ENCODE measurements at places on chromosomes 13 and 19.

DNA sequence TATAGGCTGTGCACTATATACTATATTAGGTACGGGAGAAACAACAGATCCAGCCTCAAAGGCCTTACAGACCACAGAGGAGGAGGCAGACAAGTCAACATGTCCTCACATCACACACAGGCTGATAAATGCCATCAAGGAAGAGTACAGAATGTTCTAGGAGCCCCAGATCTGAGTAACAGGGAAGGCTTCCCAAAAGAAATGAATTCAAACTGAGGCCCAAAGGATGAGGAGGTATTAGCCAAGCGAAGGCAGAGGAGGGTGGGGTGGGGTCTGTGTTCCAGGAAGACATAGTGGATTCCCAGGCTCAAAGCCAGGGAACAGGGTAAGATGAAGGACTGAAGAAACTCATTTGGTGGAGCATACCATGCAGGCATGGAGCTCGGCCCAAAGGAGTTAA, 55.1 kb downstream of the RXFP2 start:
- no peak for DNase-seq

DNA sequence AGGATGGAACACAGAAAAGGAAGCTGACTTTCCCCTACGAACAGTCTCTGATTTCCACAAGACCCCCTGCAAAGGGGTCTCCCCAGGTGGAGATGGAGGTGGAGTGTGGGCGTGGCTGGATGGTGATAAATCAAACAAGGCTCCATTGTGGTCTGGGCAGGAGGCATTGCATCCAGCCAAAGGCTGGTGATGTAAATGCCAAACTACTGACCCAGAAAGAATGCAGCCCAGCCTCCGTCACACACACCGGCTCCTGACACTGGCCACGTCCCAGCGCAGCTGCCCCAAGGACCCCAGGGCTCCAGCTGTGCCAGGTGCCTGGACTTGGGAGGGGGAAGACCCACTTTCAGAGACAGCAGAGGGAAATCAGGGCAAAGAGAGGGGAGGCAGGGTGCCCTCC, 6.3 kb downstream of the SLC7A1 start:
- DNase-seq, result peak; percentile 70

DNA sequence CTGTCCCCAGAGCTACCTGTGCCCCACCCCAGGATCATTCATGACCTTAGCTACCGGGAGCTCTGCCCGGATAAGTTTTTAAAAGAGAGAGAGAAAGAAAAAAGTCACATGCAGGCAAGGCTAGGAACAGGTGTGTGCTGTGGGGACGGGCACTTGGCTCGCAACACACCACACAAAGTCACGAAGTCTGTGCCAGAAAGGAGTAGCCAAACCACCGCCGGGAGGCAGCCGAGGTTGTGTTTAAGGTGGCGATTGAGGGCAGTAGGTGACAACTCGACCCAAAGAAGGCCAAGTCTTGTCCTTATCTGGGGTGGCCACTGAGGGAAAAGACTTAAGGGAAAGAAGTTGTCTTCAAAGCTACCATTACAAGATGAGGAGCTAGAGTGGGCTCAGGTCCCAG, 4.6 kb upstream of the TSHZ3 start:
- no peak for DNase-seq

DNA sequence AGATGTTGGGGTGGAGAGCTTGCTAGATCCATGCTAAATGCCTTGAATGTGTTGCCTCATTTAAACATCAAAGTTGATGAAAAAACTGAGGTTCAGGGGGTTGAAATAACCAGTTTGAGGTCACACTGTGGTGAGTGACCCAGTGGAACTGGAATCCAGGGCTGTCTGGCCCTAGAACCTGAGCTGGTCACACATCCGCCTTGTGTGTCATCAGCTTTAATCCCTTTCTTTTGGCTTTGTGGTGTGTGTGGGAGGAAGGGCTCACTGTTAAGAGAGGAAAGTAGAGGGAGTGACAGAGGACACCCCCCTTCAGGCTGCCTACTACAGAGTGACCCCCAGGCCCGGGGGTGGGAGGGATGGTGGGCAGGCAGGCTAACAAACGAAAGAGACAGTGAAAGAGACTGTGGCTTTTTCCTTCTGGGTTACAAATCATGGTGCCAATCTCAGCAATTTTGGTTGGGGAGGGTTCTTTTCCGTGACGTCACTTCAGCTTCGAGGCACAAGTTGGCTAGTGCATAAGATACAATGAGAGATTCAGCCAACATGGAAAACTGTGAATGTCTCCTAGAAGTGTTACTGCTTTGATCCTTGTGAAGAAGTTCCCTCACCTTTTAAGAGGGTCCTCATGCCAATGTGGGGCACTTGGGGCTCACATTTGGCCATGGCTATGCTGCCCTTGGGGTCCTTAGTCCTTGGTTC, 164.9 kb downstream of the DLEU7 start:
- DNase-seq, result peak; percentile 95

DNA sequence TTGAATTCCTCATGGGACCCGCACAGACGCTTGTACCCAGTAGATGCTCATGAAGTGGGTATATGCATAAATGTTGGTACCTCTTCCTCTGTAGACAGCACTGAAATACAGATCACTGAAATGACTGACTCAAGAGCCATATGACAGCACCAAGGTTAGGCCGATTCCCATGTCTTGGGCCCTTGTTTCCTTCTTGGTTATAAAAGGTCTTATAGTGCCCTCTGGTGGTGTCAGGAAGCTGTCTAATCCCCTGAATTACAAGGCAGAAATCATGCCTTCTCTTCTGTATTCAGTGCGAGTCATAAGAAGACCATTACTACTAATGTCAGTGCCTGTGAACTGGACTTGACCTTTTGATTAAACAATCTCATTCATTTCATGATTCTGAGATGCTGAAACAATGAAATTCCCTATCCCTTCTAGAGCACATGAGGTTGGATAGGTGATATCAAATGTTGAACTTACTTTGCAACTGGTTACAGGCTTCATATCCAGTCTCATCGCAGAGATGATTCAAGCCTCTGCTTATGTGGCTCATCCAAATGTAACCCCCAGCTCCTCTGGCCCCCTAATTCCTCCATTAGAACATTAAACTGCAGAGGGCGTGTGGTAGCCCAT, 59.7 kb downstream of the SPATA13 start:
- peak; percentile 92 for DNase-seq

GRCh38 chr19:23525276-23525852, 130.1 kb upstream of the ZNF91 start:
- DNase-seq, result no peak

- no peak for DNase-seq
Measured at GRCh38 chr19:14544977-14545715, 15.8 kb downstream of the TECR start.

- DNase-seq, result no peak
Measured at GRCh38 chr13:26742691-26743358, 17.8 kb downstream of the GPR12 start.

DNA sequence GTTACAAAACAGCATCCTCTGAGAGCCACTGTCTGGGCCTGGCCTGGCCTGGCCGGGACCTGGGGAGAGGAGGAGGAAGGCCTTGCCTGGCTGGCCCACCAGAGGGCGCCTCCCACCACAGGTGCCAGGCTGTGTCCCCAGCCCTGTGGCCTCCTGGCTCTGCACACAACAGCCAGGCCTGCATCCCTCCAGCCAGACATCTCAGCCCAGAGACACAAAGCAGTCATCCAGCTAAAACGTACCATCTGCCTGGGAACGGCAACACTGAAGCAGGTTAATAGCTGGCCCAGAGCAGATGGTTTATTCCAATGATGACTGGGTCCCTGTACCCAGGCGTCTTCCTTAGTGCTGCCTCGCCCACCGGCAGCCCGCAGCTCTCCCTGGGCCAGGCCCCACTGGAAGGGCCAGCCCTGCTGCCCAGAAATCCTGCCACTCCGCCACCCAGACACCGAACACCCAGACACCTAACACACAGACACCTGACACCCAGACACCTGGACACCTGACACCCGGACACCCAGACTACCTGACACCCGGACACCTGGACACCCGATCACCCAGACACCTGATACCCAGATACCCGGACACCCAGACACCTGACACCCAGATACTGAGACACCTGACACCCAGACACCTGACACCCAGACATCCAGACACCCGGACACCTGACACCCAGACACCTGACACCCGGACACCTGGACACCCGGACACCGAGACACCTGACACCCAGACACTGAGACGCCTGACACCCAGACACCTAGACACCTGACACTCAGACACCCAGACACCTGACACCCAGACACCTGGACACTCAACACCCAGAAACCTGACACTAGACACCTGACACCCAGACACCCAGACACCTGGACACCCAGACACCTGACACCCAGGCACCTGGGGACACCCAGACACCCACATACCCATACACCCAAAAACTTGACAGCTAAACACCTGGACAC, 20.1 kb downstream of the C19orf12 start:
- DNase-seq, result peak; percentile 86

- no peak for DNase-seq
Measured at GRCh38 chr19:14182476-14182875, 23.5 kb downstream of the ADGRL1 start.

DNA sequence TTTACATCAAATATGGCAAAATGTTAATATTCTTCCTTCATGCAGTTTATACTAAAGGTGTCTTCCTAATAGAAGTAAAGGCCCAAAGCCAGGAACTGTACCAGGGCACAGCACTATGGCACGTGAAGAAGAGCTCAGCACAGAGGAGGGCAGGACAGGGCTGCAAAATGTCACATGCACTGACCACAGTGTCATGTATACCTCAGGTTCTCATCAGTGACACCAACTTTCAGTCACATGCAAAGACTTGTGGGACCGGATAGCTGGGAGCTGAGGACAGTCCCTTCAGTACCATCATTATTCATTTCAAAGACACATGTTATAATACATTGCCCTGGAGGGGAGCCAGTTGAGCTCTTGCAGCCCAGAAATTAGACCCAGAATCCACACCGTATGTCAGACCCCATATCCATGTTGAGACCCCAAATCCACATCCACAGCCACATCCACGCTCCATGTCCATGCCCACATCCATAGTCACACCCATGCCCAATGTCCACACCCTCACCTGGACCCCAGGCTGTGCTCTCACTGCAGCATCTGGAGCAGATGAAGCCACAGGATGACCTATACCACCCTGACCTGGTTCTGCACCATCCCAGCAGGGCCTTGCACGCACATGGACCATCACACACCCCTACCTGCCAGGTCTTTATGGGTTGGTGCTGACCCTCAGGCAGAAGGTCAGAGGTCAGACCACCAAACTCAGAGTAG, 111.8 kb downstream of the TUBA3C start:
- DNase-seq, result no peak

DNA sequence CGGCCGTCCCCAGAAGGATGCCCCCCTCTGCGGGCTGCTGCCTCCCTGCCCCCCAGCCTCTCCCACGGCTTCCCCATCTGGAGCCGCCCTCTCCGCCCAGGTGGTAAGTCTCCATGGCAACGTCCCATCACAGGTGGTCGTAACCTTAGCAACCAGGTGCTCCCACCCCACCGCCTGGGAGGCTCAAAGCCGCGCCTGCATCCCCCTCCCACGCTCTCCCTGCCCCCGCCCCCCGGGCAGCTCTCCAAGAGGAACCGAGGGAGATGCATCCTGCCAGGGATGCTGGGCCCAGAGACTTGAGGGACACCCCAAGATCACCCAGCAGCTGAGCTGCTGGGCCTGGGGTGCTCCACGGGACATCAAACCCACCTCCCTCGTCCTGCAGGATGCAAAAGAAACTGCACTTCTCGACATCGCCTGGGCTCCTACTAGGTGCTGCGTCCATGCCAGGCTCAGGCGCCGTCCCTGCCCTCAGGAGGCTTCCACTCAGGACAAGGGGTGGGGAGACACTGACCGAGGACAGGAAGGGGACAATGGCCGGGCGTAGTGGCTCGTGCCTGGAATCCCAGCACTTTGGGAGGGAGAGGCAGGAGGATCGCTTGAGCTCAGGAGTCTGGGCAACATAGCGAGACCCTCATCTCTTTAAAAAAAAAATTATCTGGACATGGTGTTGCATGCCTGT, 5.0 kb upstream of the LINGO3 start:
- no peak for DNase-seq

- peak; percentile 65 for DNase-seq
Measured at GRCh38 chr19:45507872-45508416, 665 bp downstream of the VASP start.

GRCh38 chr19:16116067-16116466, 4.4 kb downstream of the RAB8A start:
- DNase-seq, result no peak

DNA sequence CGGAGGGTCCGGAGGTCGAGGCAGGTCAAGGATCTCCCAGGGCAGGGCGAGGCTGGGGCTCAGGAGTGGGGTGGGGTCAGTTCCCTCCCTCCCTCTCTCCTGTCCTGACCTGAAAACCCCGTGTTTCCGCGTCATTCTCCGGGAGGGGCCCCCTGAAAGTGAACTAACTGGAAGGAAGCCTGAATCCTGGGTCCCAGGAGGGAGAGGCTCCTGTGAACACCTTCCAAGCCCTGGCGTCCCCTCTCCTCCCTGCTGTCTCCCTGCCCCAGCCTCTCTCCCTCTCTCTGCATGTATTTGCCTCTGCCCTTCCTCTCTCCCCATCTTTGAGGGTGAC, 741 bp upstream of the CADM4 start:
- no peak for DNase-seq

GRCh38 chr19:4635754-4636116, 3.6 kb upstream of the TNFAIP8L1 start:
- DNase-seq, result no peak

DNA sequence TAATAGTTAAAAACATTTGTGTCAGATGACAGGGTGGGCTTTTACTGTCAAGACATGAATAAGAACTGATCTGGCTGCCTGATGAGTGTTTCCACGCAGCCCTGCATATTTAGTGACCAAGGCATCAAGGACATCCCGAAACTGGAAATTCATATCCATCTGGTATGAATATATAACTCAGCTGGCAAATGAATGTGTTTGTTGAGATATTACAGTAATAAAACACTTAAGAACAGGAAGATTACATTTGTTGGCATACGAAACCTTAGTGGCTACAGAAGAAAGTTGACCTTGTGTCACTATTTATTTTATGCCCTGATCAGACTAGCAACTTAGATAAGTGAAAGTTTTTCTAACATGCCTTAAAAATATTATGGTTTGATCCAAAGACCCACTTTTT, 32.8 kb downstream of the RAP2A start:
- no peak for DNase-seq

DNA sequence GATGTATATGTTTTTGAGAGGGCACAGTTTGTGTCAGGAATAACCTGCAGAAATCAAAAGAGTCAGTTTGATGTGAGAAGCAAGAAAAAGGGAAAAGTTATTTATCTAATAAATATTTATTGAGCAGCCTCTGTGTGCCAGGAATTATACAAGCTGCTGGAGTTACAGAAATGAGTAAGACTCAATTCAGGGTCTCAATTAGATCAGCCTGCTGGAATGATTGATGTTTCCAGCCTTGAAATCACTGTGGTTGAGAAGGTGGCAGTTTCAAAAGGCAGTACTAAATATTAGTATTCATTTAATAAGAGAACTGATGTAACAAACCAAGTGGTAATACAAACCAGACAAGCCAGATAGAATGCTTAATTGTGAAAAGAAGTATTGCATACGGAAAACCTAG, 782.4 kb upstream of the GPC6 start:
- no peak for DNase-seq

DNA sequence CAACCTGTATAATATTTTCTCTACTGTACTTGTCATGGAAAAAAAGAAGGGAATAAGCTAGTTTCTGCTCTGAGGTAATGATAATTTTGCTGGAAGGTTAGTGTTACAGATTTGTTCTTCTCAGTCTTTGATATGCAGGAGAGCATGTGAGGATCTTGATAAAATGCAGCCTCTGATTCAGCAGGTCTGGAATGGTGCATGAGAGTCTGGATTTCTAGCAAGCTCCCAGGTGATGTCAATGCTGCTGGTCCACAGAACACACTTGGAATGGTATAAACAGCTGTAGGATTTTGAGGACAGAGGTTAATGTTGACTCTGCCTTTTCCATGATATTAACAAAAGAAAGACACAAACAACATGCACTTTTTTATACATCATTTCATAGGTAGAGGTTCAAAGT, 173.6 kb downstream of the NDFIP2 start:
- DNase-seq, result no peak

All from GM23248 (cell line).